Stimulated activated CD8-positive, alpha-beta memory T cell treated with anti-CD3 and anti-CD28 coated beads, Interleukin-4, amount 100 ng/mL, for 1 hour (primary cell): ENCODE measurements at places on chromosomes 13 and 19.

- no peak for DNase-seq
These were observed 109.7 kb downstream of the NUFIP1 start for GRCh38 chr13:44879452-44880058.

GRCh38 chr13:20901668-20902437, 693 bp downstream of the XPO4 start:
- DNase-seq = no peak

DNA sequence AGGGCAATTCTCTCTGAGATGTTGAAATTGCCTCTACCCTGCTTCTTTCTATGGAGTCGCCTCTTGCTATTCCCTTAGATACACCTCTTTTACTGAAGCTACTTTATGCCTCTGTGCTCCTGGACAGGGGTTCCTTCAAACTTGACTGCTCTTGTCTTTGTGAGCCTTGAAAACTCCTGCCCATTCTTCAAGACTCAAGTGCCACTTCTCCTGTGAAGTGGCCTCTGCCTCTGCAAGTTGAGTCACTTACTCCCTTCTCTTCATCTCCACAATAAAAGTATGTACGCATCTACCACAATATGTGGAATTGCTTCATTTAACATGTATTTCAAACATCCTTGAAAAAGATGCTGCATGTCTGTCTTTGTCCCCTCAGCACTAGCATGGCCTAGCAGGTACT, 66.0 kb upstream of the TPP2 start:
- no peak for DNase-seq

DNA sequence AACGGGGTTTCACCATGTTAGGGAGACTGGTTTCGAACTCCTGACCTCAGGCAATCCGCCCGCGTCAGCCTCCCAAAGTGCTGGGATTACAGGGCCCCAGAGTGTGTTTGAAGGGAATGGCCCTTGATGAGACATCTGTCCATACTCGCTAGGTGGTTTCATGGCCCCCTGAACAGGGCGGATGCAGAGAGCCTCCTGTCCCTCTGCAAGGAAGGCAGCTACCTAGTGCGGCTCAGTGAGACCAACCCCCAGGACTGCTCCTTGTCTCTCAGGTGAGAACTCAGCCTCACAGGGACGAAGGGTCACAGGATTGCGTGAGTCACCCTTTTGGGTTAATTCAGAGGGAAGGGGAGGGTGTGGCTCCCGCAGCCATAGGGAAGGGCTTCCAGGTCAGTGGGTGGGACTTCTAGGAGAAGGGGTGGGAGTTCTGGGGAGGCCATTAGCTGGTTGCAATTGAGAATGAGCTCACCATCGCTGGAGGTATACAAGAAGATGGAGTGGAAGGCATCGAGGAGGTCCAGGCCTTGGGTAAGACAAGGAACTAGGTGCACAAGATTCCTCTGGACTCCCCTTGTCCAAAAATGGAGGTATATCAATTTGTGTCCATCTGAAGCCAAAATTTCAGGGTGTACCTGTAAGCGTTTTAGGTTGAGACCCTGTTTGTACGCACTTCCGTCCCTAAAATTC, 9.2 kb downstream of the SHD start:
- no peak for DNase-seq

DNA sequence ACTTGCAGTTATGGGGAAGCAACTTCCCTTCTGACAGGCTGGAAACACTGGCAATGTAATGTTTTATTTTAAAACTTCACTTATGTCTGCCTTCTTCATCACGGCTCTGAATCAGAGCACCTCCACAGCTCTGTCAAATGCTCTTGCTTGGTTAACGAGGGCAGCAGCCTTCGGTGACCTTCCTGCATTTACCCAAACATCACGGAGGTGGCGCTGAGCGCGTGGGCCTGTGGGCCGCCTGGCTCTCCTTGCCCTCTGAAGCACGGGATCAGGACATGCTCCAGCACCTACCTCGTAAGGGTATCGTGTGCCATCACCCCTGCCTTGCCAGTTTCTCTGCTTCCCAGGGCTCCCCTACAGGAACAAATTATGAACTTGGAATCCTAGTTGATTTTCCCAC, 310.0 kb downstream of the TEX29 start:
- DNase-seq = no peak

- no peak for DNase-seq
These were observed 16.0 kb downstream of the CSNK1G2 start for GRCh38 chr19:1956868-1957492.

- no peak for DNase-seq
These were observed 10.1 kb upstream of the ZNF835 start for GRCh38 chr19:56681702-56682101.

GRCh38 chr13:79281339-79281747, 124.7 kb downstream of the RBM26 start:
- no peak for DNase-seq
